T-helper 2 cell treated with Interferon-gamma antibody and Interleukin-4, amounts not matched to agents 5 μg/mL and 100 μg/mL, for 36 hours (primary cell): ENCODE measurements at places on chromosomes 4 and X.

DNA sequence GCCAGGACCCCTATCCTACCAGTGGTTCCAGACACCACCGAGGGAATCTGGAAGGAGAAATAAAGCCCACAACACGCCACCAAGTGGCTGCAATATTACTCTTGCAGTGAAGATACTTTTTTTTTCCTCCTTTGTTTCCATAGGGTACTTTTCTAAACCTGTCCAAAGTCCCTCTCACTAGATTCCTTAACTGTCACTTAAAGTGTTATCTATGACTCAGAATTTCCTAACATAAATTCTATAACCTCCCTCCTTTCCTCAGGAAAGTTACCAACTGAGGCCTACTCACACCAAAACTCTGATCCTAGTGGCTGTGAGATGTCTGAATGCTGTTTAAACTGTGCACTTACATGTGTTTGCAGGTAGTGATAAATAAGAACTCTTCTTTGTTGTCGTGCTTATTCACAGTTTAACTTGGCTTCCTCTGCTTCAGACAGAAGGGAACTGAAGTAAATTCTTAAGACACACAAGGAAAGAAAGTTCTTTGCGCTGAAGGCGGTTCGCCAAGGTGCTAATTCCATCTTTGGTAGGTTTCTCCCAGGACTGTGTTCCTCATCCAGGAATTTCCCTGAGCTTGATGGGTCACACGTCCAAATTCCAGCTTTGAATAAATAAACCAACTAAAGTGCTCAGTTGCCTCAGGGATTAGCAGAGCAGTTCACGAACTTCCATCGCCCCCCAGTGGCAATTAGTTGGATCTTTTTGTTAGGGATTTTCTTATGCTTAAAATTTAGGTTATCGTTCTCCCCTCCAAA, 10.7 kb upstream of the HCCS start:
- no peak for DNase-seq

DNA sequence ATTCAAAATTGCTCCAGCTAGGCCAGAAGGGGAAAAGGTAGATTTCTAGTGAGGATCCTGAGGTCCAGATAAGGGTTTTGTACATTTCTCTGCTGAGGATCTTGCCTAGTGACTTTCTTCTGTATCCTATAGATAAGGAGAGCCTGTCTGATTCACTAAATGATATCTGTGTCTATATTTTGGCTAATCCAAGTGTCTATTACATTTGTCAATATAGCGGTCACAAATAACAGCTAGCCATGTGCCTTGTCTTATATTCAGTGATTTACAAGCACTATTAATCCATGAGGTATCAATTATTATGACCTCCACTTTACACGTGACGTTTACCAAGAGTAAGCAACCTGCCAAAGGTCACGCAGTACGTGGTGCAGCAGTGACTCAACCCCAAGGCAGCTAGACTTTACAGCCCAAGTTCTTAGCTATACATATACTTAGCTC, 41.6 kb downstream of the TMEM165 start:
- no peak for DNase-seq

- DNase-seq, result no peak
Measured at GRCh38 chr4:184324939-184325477, 107.3 kb upstream of the ENPP6 start.

- DNase-seq, result no peak
Measured at GRCh38 chr4:109930872-109931271, 18.2 kb downstream of the EGF start.

GRCh38 chrX:40964633-40965586, 120.3 kb upstream of the USP9X start:
- DNase-seq, result no peak
